ENCODE measurements at places on chromosomes 1 and 21. TPM values are rescaled to one million over a fixed set of nuclear protein-coding genes. Genes with fewer than 3 reads are reported as not detected.
A peak's percentile ranks its signal among the peaks of the same experiment; 100 is the strongest.

LENEP gene
- total RNA-seq = not detected

NEGR1 gene
- 1.6 TPM for total RNA-seq

DNA sequence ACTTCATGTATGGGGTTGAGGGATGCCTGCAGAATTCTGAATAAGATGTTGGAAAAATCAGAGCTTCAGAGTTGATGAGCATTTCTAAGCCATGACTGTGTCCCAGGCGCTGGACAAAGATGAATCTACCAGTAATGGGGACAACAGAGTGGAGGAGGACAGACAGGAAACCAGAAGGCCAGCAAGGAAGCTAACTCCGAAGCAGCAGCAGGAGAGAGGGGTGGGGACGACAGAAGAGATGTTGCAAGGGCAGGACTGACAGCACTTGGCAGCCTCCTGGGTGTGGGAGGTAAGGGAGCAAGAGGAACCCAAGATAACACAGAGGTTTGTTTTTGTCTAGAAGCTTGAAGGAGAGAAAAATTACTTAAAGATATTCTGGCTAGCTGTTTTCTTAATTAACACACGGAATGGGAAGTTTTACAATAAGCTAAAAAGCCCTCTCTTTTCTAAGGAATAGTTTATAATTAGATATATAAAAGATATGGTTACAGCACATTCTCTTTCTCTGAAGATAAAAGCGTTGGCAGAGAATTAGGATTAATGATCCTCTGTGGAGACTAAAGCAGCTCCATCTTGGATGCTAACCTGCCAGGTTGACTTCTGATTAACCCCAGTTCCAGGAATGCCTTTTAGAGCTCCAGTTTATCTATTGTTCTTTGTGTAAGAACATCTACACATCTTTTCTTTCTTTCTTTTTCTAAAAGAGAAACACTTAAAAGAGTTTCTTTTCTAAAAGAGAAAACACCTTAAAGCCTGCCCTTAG is 92.7 kb downstream of the TENT5C start:
- DNase-seq = no peak

DNA sequence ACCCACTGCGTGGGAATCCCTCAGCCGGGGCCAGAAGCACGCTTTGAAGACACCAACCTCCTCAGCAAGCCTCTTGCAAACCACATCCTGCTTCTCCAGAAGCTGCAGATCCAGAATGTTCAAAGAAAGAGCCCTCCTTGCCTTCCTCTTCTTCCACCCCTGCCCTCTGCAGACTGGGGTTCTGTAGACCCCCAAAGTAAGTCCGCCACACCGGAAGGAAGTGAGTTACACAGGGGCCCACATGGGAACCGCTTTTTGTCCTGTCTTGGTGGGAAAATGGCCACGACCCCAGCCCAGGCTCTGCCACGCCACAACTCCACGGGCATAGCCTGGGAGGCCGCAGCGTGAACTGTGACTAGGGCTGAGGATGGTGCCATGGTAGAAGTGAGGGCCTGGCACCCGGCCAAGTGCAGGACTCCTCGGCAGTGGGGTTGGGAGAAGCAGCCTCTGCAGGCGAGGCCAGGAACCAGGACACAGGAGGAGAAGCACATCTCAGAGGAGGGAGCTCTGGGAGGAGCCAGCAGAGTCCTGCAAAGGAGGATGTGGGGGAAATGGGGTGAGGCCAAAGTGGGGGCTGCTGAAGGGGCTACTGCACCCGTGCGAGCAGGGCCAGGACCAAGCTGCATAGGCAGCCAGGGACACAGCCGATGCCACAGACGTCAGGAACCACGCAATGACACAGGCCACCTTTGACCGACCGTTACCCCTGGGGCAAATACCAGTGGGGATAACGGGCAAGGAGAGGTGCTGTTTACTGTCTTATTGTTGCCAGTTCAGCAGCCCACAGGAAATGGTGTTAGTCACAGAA is 30.9 kb downstream of the PDE9A start:
- DNase-seq = no peak

DNA sequence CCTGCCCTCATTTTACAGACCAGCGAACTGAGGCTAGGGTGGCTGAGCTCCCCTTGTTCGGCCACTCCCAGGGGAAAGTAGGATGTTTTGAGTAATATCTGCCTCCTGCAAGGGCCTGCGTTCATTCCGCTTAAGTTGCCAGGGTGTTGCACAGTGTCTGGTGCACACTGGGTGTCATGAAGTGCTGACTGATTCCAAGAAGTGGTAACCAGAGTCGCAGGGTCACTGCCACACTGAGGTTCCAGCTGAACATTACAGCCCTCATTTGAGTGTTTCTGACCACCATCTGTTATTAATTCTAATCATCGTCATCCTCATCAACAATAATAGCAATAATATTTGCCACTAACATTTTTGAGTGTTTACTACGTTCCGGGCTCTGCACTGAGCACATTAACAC is 250.6 kb downstream of the KAZN start:
- no peak for DNase-seq

- DNase-seq = no peak
Observed at GRCh38 chr1:12138196-12139168, 28.3 kb upstream of the TNFRSF1B start.

DNA sequence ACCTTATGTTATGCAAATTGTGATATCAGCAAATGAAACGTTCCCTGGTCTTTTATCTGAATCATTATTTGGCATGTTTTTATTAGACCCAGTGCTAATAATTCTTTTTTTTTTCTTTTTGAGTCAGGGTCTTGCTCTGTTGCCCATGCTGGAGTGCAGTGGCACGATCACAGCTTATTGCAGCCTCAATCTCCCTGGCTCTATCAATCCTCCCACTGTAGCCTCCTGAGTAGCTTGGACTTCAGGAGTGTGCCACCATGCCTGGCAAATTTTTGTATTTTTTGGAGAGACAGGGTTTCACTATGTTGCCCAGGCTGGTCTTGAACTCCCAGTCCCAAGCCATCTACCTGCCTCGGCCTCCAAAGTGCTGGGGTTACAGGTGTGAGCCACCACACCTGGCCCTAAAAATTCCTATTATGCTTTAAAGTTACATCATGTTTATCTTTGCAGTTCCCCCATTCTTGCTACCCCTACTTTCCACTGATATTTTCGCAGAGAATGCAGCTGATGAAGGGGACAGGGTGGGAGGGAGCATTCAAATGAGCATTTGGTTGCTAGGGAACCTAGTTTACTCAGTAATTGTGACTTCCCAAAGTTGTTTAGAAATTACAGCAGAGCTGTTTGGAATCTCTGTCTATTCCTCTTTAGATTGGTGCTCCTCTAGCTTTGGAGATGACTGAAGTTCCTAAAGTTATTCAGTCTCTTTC is 18.4 kb downstream of the C1orf21 start:
- no peak for DNase-seq

DNA sequence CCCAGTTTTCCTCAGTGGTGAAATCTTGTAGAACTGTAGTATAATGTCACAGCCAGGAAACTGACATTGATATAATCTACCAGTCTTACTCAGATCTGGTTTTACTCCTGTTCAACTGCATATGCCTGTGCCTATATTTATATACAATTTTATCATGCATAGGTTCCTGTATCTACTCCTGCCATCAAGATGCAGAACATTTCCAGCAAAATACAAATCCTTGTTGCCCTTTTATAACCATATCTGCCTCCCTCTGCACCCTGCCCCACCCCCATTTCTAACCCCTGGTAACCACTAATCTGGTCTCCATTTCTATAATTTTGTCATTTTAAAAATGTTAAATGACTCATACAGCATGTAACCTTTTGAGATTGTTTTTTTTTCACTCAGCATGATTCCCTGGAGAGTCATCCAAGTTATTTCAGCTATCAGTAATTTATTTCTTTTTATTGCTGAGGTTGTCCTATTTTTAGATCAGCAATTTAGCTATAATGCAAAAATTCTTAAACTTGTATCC is 8.1 kb downstream of the UTP25 start:
- no peak for DNase-seq

DNA sequence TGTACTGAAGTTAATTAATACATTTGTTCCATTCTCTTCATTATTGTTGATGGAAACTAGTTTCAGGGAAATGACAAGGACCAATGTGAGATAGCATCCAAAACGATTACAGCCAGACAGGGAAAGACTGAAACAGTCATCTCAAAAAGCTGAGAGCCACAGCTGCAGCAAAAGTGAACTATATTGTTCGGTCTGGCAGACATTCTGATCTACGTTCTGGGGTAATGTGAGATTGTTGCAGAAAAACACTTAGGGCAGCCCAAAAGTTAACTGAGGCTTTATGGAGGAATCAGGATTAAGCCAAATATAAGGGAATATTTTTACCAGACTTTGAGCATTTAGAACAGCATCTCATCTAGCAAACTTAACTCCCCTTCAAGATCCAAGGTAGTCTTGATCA is 112.9 kb downstream of the LRRC40 start:
- no peak for DNase-seq

DNA sequence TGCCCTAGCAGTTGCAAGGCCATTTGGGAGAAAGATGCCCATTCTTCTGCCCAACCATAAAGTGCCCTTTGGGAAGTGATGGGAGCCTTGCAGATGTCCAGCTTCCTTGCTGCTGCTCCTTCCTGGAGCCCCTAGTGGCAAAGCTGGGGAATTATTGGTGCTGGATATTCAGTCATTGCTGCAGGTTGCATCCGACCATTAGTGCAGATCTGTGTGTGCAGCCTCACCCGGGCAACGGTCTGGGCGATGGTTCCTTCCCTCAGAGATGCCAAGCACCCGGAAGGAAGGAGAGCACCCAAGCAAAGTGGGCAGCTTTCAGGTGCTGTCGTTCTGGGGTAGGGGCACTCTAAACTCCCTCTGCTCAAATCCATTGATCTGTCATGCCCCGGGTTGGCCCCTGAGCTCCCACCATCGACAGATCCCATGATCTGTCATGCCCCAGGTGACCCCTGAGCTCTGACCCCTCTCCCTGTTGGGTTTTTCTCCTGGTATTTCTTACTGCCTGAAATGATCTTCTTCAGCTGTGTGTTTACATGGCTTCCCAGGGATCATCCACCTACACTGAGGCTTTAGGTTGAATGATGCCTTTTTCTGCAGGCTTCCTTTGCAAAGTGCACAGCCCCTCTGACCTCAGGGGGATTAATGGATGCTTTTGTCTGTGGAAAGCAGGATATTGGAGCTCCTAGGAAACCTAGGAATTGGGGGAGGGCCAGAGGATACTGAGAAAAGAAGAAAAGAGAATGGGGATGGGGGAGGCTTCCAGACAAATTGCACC is 467.5 kb downstream of the PTPRU start:
- DNase-seq = peak; percentile 48

DNA sequence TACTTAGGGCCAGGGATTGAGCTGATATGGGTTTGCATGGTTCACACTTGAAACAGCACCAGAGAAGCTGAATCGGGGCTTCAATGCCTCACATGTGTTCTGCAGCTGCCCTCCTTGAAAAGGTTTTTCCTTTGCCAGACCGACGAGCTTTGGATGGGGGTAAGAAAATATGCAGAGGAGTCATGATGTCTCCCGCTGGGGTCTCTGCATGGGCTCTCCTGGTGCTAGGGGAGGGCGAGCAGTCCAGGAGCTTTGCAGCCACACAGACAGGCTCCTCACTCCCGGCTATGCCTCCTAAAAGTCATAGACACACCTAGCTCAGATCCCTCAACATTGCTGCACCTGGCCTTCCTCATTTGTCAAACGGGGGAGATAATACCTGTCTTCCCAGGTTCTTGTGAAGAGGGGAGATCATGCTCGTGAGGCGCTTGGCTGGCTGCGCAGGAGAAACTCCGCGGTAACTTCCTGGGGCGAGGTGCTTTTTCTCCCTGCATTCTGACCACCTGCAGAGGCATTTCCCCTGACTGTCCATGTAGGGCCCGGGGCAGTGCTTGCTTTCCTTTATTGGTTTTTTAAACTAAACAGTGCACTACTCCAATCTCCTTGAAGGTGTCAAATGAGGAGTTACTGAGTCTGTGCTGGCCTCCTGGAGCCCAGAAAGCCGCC is 112.4 kb downstream of the PLXNA2 start:
- DNase-seq = no peak

GRCh38 chr1:5343256-5344020 is 648.8 kb downstream of the NPHP4 start:
- DNase-seq = no peak

DNA sequence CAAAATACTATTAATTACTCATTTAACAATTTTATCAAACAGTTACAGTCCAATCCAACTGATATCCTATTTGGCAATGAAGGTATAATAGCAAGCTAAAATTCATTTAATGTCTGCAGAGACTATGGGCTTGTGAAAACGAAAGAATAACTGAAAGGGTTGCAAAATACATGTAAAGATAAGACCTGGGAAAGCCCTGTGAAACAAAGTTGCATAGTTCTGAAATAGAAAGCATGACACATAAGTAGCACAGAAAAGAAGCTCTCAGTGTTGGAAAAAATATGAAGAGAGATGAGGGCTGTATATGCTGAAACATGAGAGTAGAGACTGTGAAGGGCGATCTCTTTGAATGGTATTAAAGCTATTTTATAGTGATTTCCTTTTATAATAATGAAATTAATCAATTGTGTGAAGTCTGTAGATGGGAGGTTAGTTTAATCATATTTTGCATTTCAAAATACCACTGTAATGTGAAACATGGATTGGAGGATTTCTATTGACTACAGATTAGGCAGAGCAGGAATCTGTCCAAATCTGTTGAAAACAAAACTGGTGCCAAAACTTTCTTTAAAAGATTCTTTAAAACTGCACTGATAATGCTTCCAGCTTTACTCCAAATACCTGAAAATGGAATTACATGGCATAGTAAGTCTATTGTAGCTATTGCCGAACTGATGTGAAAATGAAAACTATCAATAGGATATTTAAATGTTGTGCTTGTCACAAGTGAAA is 1518.9 kb upstream of the B3GALT2 start:
- no peak for DNase-seq

DNA sequence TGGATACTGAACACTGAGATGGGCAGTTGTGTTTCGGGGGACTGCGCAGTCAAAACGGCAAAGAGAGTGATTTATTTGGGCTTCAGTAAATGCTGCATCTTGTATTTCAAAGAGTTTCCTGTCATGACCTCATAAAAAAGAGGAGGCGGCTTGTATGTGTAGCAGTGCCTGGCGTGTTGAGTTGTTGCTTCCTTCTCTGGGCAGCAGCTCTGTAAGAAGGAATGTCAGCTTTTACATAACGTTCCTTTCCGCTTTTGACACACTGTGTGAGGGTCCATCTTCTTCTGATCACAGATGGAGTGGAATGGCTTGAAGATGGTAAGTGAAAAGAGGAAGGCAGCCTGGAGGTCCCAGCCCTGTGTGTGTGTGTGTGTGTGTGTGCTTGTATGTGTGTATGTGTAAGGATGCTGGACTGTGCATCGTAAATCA is 941 bp downstream of the ELAVL4 start:
- DNase-seq = no peak

DNA sequence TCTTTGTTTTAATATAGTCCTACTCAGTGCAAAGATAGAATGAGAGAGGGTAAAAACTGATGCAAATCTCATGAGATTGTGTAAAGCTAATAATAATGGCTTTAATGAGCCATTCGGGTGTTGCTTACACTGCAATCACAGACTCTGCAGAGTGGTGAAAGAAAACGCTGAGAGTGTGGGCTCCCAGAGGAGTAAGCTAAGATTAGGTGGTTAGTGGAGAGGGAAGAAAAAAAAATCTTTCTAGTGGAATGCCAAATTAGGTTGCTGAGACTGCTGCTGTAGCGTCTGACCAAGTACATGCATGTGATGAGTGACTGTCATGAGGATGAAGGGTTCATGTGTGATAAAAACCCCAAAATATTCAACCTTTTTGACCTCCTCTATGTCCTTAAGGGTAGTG is 645.9 kb upstream of the ADGRL4 start:
- no peak for DNase-seq

- no peak for DNase-seq
Observed at GRCh38 chr1:217525773-217526490, 105.0 kb downstream of the GPATCH2 start.

All from Peyer's patch (tissue), 4 donors.